ENCODE measurements at places on chromosomes 12 and 14.

DNA sequence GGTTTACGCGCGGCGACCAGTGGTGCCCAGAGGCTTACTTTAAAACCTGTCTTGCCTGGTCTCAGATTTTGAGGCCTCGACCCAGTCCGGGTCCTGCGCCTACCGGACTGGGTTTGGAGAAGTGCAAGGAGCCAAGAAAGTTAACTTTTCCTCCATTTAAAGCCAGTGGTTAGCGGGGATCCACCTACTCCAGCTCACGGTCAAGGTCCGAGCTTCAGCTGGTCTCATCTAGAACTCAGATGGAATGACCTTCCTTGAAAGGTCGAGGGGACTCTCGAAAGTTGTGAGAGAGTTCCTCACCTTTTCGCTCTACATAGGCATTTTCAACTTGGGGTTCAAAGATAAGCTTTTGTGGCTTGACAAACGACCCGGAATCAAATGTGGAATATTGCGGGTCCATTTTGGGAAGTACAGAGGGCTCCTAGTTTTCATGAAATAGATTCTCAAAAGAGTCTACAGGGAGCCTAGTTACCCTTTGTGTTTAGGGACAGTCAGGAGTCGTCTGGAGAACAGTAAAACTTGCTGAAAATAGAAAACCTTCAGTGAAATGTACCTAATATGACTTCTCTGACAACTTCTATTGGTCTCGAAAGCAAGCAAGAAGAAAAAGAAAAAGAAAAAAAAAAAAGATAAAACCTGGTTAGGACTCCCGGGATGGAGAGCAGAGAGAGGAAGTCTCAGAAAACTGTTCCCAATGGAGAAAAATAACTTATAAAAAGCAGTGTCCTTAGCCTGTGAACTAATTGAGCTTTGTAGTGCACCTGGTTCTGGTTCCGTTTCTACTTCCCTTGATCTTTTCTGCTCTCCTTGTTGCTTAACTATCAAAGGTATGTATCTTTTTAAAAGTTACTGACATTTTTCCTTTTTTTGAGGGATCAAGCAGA, 1.4 kb downstream of the KCNMB4 start:
- DNase-seq = no peak

DNA sequence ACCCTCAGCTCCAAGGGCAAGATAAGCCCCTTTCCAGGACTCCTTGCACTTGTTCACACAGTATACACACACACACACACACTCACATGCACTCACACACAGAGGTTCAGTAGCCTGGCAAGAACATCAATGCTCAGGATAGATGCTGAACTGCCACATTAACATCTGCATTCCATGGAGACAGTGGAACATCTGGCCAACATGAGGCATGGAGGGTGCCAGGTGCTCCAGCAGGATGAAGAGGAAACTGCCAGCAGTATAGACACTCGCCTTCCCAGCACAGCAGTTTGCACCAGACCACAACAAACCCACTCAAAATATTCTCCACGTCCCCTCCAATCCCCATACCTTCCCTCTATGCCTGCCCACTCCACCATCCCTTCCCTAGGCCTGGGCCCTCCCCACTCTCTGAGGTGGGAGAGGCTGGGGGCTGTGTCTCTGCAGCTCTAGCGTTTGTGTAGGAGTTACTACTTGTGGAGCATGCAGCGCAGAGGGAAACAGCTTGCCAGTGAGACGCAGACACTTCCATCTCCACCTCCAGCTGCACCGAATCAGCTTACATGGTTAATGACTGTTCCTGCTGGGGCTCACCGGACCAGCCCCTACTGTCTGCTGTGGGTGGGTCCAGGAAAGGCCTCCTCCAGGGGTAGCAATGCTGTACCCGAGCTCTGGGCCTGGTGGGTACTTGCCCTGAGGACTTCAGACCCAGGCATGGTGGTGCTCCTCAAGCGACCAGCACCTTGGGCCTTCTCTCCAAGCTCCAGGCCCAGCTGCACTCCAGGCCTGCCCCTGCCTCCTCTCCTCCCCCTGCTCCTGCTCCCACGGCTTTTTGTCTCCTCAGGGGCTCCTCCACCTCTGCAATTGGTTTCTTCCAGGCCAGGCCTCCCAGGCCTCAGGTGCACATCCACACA, 18.6 kb upstream of the PLEKHG3 start:
- DNase-seq = no peak

GRCh38 chr12:120528861-120529525, at the start of gene COQ5:
TSS of gene COQ5 (minus strand) at chr12:120529158. CDS start at chr12:120529141, 17 bp downstream.
- no peak for DNase-seq

DNA sequence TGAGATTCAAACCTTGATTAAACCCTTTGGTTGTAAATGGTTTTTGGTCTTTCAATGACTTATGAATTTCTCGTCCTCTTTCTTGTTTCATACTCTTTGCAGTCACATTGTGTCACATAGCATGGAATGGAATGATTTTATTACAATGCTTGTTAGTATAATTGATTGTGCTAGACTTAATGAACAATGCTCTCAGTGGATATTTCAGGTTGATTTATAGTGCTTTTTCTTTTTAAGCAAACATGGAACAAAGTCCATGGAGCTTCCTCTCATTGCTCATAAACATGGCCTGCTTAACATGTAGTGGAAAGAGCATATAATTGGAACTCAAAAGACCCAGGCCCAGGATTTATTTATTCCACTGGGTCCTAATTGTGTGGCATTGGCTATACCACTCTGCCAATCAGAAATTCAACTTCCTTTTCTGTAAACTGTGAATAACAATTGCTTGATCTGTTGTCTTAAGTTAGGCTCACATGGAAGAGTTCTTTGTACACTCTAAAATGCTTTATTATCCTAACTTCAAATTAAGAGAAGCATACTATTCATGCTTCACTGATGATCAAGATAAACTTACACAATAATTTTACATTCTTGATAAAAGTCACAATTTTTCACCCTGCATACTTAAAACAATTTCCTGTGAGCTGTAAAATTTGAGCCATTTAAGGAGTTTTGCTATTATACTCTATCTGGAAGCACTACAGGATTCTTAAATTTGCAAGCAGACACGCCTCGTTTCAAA, 370.5 kb upstream of the PDE3A start:
- no peak for DNase-seq

DNA sequence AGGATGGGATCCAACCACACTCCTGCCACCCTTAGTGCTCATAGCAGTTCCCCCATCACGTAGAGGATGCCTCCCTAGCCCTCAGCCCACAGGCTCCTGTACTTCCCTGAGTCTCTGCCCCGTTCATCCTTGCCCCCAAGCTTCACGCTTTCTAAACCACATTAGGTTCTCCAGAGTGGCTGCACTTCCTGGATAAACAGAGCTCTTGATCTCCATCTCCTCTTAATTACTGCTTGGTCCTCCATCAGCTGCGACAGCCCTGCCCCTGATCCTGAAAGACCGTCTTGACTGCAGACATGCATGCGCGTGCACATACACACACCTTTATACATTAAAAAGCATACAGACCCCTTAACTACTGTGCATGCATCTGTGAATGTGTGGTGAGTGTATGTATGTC, 530.0 kb downstream of the BCL11B start:
- no peak for DNase-seq

GRCh38 chr12:47473091-47473490, 232.7 kb downstream of the RPAP3 start:
- DNase-seq = no peak

DNA sequence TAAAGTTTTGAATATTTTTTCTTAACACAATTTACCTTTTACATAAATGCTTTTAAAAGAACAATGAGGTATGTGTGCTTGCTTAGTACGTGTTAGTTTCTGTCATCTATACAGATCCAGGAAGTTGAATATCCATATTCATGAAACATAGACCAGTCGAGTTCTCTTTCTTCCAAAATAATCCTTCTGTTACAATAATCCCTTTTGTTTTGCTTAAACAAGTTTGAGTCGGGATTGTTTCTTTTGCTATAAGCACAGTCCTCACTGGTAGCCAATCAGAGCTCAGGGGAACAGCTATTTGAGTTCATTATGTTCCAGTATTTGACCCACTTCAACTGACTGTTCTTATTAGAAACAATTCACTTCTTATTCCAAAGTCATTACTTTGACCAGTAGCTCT, 214.7 kb upstream of the FLRT2 start:
- no peak for DNase-seq

DNA sequence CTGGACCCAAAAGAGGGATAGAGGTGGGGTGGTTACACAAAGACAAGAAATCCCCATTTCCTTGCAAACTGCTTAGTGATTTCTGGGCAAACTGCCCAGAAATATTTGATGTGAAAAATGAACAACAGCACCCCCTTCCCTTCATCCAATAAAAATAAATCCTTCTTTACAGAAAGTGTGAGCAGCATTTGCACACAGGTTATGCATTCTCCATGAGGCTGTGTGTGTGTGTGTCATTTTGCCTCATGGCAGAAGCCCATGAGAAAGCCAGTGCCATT, 17.2 kb upstream of the NRXN3 start:
- no peak for DNase-seq

All from AG09319 (cell line).